Foreskin keratinocyte (primary cell): ENCODE measurements at places on chromosomes 13 and 19. TPM values are rescaled to one million over a fixed set of nuclear protein-coding genes. Genes with fewer than 3 reads are reported as not detected.

CYP2B6 gene
- not detected in 2 replicates for polyA plus RNA-seq

FUT6 gene
- not detected in 2 replicates for polyA plus RNA-seq

SULT2B1 gene
- 1.6 and 2.4 TPM in 2 replicates for polyA plus RNA-seq

R3HDM4 gene
- polyA plus RNA-seq = 63.7 and 68.1 TPM in 2 replicates

HSD17B14 gene
- polyA plus RNA-seq = 7.6 and 9.6 TPM in 2 replicates

IL11 gene
- polyA plus RNA-seq = 4.1 and 5.4 TPM in 2 replicates

NLRP11 gene
- polyA plus RNA-seq = not detected in 2 replicates

EDDM13 gene
- polyA plus RNA-seq = 1.6 and 4.7 TPM in 2 replicates

TEX101 gene
- polyA plus RNA-seq = not detected in 2 replicates

NUFIP1 gene
- polyA plus RNA-seq = 4.7 and 6.8 TPM in 2 replicates

CDC34 gene
- 94.5 and 105 TPM in 2 replicates for polyA plus RNA-seq
